Endothelial cell of umbilical vein (primary cell): ENCODE measurements at places on chromosomes 11 and 22. TPM values are rescaled to one million over a fixed set of nuclear protein-coding genes. Genes with fewer than 3 reads are reported as not detected.

The SCGB1C1 gene
- total RNA-seq: not detected in 2 replicates

The SCO2 gene
- 3.2 and 3.7 TPM in 2 replicates for total RNA-seq

The MTCH2 gene
- 134 and 138 TPM in 2 replicates for total RNA-seq

The REXO2 gene
- total RNA-seq: 155 and 182 TPM in 2 replicates

The BTG4 gene
- not detected in 2 replicates for total RNA-seq

The RPS6KA4 gene
- 41.8 and 44.1 TPM in 2 replicates for total RNA-seq

The SIPA1 gene
- total RNA-seq: 119 and 128 TPM in 2 replicates

The KRTAP5-4 gene
- total RNA-seq: not detected in 2 replicates

The OR52I1 gene
- total RNA-seq: not detected in 2 replicates

The KCNJ4 gene
- not detected in 2 replicates for total RNA-seq

The RHOD gene
- total RNA-seq: 10.5 and 10.6 TPM in 2 replicates

The DEUP1 gene
- total RNA-seq: not detected in 2 replicates

The LUZP2 gene
- 0.07 and 0.23 TPM in 2 replicates for total RNA-seq

The SLN gene
- not detected in 2 replicates for total RNA-seq

The C11orf91 gene
- 1.4 and 2.1 TPM in 2 replicates for total RNA-seq

The PDGFB gene
- total RNA-seq: 240 and 273 TPM in 2 replicates

The OR5B21 gene
- not detected in 2 replicates for total RNA-seq

The BIK gene
- total RNA-seq: 0.49 TPM in 1 of 2 replicates, not detected in the other

The NCR3LG1 gene
- 8.1 and 8.7 TPM in 2 replicates for total RNA-seq

The SYVN1 gene
- total RNA-seq: 34.5 and 36.0 TPM in 2 replicates

The MCM5 gene
- 111 and 125 TPM in 2 replicates for total RNA-seq

The CAPN5 gene
- total RNA-seq: 14.3 and 15.0 TPM in 2 replicates

The TUBA8 gene
- 4.0 and 6.9 TPM in 2 replicates for total RNA-seq

The KRTAP5-1 gene
- not detected in 2 replicates for total RNA-seq

The ANKK1 gene
- total RNA-seq: not detected in 2 replicates

The NLRP14 gene
- total RNA-seq: 0.24 and 0.35 TPM in 2 replicates

The SLC22A8 gene
- not detected in 2 replicates for total RNA-seq

The LINC01488 gene
- total RNA-seq: not detected in 2 replicates

The MGAT3 gene
- total RNA-seq: not detected in 2 replicates

The IFITM10 gene
- total RNA-seq: 0.62 and 0.66 TPM in 2 replicates

The PRG3 gene
- total RNA-seq: not detected in 2 replicates

The B3GAT1 gene
- total RNA-seq: not detected in 2 replicates

The KCTD14 gene
- total RNA-seq: 1.1 and 1.8 TPM in 2 replicates
